ENCODE measurements at places on chromosomes 12 and 14.

DNA sequence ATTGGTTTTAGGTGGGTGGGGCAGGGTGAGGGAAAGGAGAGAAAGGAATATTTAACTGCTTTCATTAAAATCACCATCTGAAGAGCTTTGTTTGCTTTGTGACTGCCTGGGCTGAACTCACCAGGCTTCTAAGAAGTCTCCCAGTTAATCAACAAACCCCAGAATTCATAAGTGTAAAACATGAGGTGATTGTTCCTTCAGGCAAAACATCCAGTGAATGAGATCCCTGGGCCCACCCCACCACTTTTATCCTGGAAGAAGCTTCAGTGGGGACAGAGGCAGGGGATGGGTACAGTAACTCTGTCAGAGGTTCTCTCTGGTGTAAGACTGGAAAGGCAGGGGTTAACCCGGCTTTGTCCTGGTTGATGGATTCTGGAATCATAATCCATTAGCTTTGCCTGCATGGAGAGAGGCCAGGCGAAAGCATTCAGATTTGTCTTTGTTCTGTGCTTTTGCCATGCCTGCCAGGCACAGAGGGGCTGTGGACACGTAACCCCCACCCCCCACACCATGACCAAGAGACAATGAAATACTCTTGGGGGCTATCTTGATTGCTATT lies 16.7 kb downstream of the PDE1B start:
- DNase-seq, result no peak

DNA sequence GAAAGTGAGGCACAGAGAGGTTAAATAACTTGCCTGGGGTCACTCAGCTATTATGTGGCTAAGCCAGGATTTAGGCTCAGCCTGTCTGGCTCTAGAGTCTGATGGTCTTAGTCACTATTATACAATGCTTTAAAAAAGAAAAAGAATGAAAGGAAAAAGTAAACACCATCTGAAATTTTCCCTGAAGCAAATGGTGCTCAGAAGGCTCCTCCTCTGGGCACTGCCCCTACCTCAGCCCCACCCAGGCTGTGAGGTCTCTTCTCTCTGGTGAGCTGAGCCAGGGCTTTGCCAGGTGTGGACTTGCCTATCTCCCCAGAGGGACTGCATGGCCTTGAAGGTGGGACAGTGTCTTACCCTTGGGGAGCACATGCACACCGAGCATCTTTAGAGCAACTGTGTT lies 117.5 kb upstream of the DYRK2 start:
- DNase-seq, result no peak

DNA sequence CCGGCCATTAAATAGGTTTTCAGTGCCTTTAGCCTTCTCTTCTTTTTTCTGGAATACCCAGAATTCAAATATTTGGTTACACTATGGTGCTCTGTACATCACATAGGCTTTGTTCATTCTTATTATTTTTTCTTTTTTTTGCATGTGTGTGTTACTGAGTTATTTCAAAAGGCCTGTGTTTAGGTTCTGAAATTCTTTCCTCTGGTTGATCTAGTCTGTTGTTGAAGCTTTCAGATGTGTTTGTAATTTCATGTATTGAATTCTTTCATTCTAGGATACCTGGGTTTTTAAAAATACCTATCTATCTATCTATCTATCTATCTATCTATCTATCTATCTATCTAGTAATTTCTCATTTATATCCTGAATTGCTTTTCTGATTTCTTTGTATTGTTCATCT lies 66.9 kb downstream of the FBXO33 start:
- no peak for DNase-seq

DNA sequence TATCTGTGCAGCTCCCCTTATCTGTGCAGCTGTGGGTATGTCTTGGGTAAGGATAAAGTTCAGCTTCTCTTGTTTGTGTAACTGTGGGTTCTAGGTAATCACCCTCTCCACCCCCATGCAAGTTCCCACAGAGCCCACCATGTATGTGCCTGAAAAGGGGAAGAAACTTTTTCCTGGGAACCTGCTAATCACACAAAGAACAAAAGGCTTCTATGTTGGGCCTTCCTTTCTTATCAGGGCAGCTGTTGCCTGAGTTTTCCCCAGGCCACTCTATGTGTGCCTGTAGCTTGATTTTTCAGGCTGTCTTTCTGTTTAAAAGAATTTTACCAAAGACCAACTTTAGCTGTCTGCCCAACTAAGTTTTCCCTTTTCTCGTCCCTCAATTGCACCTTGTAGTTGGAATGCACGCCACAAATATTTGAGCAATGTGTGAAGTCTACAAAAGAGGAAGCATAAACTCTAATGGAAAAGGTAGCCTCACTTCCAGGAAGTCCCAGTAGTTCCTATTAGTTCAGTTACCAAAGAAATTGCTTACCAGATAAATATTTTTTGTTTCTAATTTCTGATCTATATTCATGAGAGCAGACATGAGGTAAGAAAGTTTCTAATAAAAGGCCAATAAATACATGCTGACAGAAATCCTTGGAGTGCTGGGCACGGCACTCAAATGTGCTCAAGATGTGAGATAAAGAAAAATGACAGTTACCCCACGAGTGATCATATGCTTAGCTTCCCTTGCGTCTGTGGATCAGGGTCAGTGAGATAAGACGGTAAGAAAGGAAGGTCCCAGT lies 2.7 kb upstream of the GALC start:
- DNase-seq, result no peak

- DNase-seq, result no peak
Measured at GRCh38 chr12:2733493-2734355, 61.0 kb upstream of the FKBP4 start.

GRCh38 chr12:111322336-111323250 lies 46.3 kb downstream of the PHETA1 start:
- DNase-seq, result no peak

- no peak for DNase-seq
Measured at GRCh38 chr12:112303004-112303403, 79.2 kb downstream of the HECTD4 start.

GRCh38 chr12:47356129-47356700 lies 276.5 kb upstream of the AMIGO2 start:
- DNase-seq, result no peak

DNA sequence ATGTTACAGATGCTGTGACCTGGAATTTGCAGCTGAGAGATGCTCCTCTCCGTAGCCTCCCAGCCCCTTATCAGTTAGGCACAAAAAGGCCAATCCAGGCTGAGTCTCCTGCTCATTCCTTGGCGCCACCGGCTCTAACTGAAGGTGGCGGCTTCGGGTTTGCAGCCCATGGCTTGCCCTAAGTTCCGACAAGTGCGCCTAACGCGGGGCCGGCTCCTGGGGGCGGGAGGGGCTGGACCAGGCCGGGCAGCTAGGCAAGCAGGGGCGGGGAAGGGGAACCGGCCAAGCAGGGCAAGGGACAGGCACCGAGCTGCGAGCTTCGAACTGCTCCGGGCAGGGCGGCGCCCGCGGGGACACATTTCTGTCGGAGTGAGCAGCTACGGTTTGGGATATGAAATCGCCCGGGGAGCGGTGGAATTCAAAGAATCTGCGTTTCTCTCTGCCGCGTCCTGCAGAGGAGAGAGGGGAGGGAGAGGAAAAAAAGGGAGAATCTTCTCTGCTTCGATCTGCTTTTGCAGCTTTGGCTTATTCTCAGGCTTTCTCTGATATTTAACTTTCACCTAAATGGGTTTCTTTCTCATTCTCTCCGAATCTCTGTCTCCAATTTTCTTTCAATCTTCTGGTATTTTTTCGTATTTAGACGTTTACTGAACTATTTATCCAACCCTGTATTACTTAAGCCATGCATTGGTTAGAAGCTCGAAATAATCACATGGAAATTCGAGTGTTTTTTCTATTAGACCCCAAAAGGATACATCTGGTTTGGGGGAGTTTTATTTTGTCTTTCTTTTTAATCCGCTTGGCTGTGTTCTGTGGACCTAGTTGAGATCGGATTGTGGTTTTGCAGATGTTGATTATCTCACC lies 1.6 kb upstream of the HOXC12 start:
- DNase-seq, result no peak

- no peak for DNase-seq
Measured at GRCh38 chr12:12482959-12483358, 79.7 kb downstream of the DUSP16 start.

DNA sequence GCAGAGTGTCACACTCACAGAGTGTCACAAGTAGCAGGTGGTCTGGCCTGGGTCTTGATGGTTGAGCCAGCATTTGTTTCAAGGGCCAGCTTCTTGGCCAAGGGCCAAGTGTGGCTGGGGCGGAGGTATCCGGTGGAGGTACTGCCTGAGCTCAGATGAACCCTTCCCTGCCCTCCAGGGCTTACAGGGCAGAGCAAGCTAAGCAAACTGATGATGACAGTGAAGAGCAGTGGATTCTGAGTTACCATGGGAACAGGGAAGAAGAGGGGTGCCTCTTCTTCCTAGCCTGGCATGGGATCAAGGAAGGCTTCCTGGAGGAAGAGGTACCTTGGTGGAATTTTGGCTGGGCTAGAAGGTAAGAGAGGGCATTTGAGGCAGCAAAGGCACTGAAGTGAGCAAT lies 35.7 kb downstream of the MVK start:
- DNase-seq, result no peak

GRCh38 chr12:116691636-116692035 lies 46.2 kb downstream of the SPRING1 start:
- DNase-seq, result no peak

Measured in activated CD4-positive, alpha-beta T cell treated with anti-CD3 and anti-CD28 coated beads, Interleukin-2, amount 50 U/mL, for 24 hours (primary cell).